Osteoblast (primary cell): ENCODE measurements at places on chromosomes 1 and 21. TPM values are rescaled to one million over a fixed set of nuclear protein-coding genes. Genes with fewer than 3 reads are reported as not detected.
A peak's percentile ranks its signal among the peaks of the same experiment; 100 is the strongest.

DNA sequence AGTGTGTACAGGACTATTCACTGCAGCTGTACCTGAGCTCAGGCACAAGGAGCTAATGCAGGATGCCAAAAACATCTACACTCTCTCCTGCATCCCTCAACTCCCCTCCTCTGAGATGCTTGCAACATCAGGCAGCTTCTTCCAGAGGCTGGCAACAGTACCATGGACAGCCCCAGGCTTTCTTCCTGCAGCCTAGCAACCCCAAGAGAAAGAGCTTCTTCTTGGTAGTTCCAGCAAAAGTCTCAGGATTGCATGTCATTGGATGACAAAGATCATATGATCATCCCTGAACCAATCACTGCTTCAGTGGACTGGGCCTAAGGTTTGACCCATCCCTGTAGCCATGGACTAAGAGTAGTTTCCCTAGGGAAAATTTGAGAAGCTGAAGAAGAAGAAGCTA is 46.7 kb downstream of the CAMK2N1 start:
- H3K27ac ChIP-seq, result no peak overlapping the region
- H3K4me1 ChIP-seq, result no peaks in the 10 kb centered on the region
- H3K27me3 ChIP-seq, result peaks cover 30% of the 10 kb centered on the region

DNA sequence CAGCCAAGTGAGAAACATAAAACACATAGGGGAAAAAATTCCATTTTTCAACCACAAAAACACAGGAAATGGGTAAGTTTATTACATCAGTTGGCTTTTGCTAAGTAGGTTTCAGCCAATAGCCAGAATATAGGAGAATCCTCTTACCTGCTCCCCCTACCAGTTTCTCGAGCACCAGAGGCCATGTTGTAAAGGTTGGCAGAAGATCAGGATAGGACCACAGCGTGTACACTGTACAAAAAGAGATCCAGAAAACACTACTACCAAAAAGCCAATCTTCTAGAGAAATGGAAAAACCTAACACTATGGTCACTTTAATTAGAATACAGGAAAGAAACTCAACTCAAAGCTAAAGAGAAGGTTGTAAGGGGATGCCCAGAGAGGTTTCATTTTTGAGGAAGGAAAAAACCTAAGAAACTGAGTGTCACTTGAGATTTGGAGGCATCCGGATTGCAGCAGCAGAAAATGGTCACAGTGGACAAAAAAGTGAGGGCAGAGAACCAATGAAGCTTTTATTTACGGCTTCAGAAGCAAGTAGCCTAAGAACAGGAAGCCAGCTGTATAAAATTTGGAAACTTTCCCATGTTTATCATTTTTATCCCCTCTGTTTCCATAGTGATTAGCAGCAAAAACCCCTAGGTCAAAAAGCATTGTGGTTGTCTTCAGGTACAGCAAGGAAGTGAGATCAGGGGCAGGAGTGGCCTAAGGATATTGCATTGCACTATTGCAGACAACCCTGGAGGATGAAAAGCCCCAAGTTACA is 2.9 kb downstream of the EIF2D start:
- H3K27ac ChIP-seq, result no peak overlapping the region
- DNase-seq, result no peak
- peaks cover 10% of the 10 kb centered on the region for H3K4me1 ChIP-seq
- H3K27me3 ChIP-seq, result no peaks in the 10 kb centered on the region

DNA sequence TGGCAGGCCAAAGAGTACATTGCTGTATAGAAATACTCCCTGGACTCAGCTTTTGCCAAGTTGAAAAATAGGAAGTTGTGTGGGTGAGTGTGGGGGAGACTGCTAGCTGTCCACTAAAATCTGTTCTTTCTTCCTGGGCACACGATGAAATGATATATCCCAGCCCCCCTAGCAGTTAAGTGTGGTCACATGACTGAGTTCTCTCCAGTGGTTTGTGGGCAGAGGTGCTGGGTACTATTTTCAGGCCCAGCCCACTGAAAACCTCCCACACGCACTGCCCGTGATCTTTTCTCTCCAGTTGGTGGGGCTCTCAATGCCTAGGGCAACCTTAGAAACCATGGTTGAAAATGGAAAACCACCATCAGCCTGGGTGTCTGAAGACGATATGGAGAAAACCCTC is 119.7 kb upstream of the LMO4 start:
- no peaks in the 10 kb centered on the region for H3K36me3 ChIP-seq
- DNase-seq, result no peak
- peaks cover 3% of the 10 kb centered on the region for H3K27me3 ChIP-seq
- peaks cover 10% of the 10 kb centered on the region for H3K4me1 ChIP-seq
- H3K4me3 ChIP-seq, result no peak overlapping the region

GRCh38 chr1:241413386-241413785 is 56.4 kb upstream of the RGS7 start:
- H3K4me1 ChIP-seq, result peaks cover 10% of the 10 kb centered on the region
- no peaks in the 10 kb centered on the region for H3K27me3 ChIP-seq
- H3K27ac ChIP-seq, result no peak overlapping the region
- DNase-seq, result peak; percentile 66
- H3K36me3 ChIP-seq, result no peaks in the 10 kb centered on the region

DNA sequence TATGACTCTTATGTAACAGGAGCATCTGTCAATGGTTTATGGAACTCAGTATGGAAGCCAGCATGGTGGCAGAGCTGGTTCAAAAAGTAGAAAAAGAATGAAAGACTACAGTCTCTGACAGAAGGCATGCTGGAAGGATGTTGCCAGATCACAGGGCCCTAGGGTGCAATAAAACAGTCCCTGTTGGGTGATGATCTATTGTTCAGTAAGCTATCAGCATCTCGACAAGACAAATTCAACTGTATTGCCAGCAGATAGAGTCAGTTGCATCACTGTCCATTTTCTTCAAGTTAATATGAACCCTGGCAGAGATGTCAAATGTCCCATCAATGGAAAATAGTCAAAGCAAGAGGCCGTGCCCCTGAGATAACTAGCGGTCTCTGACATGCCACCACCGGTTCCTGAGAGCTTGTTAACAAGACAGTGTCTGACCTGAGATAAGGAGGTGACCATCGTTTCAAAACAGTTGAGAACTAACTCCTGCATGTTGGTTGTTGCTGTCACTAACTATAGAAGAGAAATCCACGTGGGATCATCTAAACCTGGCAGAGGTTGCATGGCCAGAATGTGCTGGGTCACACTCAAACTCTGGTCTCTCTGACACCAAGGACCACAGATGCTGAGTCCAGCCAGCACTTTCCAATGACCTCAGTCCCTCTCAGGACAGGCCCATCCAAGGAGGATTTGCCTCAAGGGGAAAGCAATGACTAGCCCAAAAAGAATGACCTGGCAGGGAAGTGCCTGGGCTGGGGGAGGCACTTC is 125.9 kb downstream of the RIPK4 start:
- DNase-seq, result peak; percentile 87
- peak overlapping the region; percentile 98 for H3K27ac ChIP-seq
- peak overlapping the region; percentile 26 for H3K4me3 ChIP-seq

GRCh38 chr21:45306453-45306831 is 18.7 kb upstream of the POFUT2 start:
- peak overlapping the region; percentile 65 for H3K27ac ChIP-seq
- H3K36me3 ChIP-seq, result no peaks in the 10 kb centered on the region
- no peak overlapping the region for H3K4me3 ChIP-seq
- H3K27me3 ChIP-seq, result no peaks in the 10 kb centered on the region
- DNase-seq, result no peak

DNA sequence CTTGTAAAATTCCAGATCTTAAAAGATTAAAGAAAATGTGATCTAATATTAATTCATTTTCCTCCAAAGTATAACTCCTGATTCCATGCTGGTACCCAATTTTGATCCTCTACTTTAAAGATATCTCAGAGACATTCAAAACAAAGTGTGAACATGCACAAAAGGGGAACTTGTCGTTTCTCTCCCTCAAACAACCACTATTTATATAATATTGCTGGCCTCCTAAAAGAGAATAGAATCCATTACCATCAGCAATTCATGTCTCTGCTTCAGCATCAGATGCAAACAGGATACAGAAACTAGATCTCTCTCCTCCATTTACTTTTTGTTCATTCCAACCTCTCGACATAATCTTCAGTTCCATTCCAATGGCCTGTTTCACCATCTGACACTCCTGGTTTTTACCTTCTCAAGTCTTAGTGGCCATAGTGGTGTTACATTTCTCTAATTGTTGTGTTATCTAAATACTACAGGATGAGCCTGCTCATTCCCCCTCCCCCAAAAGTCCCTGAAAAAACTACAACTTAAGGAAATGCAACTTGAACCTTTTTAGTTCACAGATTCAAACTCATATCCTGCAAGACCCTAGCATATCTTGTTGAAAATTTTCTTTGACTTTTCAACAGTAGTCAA is 4.1 kb downstream of the NRIP1 start:
- H3K27me3 ChIP-seq, result no peaks in the 10 kb centered on the region
- peaks cover 52% of the 10 kb centered on the region for H3K4me1 ChIP-seq
- H3K36me3 ChIP-seq, result no peaks in the 10 kb centered on the region
- no peak for DNase-seq

DNA sequence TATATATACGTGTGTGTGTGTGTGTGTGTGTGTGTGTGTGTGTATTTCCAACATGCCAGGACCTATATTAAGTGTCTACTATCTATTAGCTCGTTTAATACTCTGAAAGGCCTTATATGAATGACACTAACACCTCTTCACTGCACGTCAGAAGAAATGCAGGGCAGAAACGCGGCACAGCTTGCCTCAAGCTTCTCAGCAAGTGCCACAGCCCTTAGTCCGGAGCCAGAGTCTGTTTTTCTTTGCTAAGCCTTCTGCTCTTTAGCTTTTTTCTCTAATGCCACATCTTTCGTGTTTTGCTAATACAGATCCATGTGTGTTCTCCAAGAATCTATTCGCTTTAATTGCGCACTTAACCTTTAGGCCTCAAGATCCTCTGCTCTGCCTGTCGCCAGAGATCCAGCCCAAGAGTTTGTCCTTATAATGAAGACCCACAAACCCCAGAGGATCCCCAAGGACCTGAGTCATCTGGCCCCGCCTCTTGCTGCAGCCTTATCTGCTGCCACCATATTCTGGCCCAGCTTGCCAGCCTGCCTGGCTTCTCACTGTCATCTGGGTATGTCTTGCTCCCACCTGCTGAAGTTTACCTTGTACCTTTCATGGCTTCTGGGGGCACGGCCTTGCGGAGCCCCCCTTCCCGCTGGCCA is 2.0 kb upstream of the TRIM58 start:
- DNase-seq, result no peak
- no peaks in the 10 kb centered on the region for H3K27me3 ChIP-seq
- H3K27ac ChIP-seq, result no peak overlapping the region
- H3K36me3 ChIP-seq, result no peaks in the 10 kb centered on the region

DNA sequence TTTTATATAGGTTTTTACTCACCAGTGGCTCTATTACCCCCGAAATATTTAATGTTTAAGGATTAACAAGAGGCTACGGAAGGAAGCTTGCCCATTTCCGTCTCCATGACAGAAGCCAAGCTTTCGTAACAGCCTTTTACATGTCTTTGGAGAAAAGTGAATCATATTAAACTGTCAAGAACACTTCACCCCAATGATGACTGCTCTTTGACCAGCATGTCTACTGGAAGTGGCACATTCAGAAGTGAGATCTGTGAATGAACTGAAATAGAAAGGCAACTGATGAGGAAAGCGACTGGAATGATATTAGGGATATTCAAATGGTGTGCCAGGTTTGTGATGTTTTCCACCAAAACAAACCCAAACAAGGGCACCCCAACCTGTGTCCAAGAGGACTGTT is 8.5 kb upstream of the PRDM15 start:
- no peak for DNase-seq
- peaks cover 4% of the 10 kb centered on the region for H3K36me3 ChIP-seq
- H3K4me1 ChIP-seq, result no peaks in the 10 kb centered on the region
- no peak overlapping the region for H3K27ac ChIP-seq

GRCh38 chr1:209546390-209547085 is 37.0 kb upstream of the CAMK1G start:
- H3K27ac ChIP-seq, result no peak overlapping the region
- no peaks in the 10 kb centered on the region for H3K4me1 ChIP-seq

- H3K4me1 ChIP-seq, result peaks cover 33% of the 10 kb centered on the region
- no peaks in the 10 kb centered on the region for H3K27me3 ChIP-seq
- H3K4me3 ChIP-seq, result peak overlapping the region; percentile 65
- no peak for DNase-seq
- H3K36me3 ChIP-seq, result peaks cover 12% of the 10 kb centered on the region
Observed at GRCh38 chr21:43728154-43728466, 9.2 kb downstream of the PDXK start.

- no peaks in the 10 kb centered on the region for H3K36me3 ChIP-seq
- no peak for DNase-seq
- no peak overlapping the region for H3K27ac ChIP-seq
- H3K4me3 ChIP-seq, result no peak overlapping the region
Observed at GRCh38 chr21:32089766-32090165, 189.1 kb downstream of the MIS18A start.

- no peak for DNase-seq
- no peaks in the 10 kb centered on the region for H3K36me3 ChIP-seq
- no peak overlapping the region for H3K4me3 ChIP-seq
- H3K27ac ChIP-seq, result no peak overlapping the region
- H3K4me1 ChIP-seq, result no peaks in the 10 kb centered on the region
Observed at GRCh38 chr21:39593522-39593921, 19.2 kb upstream of the B3GALT5 start.

DNA sequence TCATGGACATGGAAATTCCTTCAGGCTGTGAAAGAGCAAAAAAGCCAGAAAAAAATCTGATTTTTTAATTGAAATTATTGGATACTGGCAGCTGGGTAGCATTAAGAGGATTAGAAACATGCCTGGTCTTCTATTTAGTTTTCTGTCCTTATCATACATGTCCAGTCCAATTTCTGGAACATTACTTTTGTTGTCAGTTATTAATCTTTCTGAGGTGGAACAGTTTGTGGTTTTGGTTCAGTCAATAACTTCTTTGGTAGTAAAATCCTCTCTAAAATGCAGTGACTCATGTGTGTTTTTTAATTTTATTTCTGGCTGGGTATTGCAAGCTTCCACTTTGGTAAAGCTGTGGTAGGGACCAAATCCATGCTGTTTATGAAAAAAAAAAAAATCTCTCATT is 687.0 kb upstream of the ADGRL2 start:
- H3K36me3 ChIP-seq, result no peaks in the 10 kb centered on the region
- H3K27me3 ChIP-seq, result no peaks in the 10 kb centered on the region
- no peak overlapping the region for H3K4me3 ChIP-seq
- DNase-seq, result no peak
- no peak overlapping the region for H3K27ac ChIP-seq
- H3K4me1 ChIP-seq, result no peaks in the 10 kb centered on the region

- H3K27me3 ChIP-seq, result peaks cover 22% of the 10 kb centered on the region
- peak; percentile 88 for DNase-seq
- peaks cover 31% of the 10 kb centered on the region for H3K4me1 ChIP-seq
- no peak overlapping the region for H3K4me3 ChIP-seq
- no peak overlapping the region for H3K27ac ChIP-seq
Observed at GRCh38 chr1:17122521-17123164, 3.4 kb upstream of the PADI2 start.

GRCh38 chr1:218317061-218317460 is 28.1 kb upstream of the TGFB2 start:
- H3K27ac ChIP-seq, result no peak overlapping the region
- DNase-seq, result no peak
- H3K4me3 ChIP-seq, result no peak overlapping the region
- peaks cover 10% of the 10 kb centered on the region for H3K4me1 ChIP-seq

- no peak overlapping the region for H3K27ac ChIP-seq
- H3K27me3 ChIP-seq, result no peaks in the 10 kb centered on the region
- no peak overlapping the region for H3K4me3 ChIP-seq
Observed at GRCh38 chr1:197850042-197850441, 52.4 kb upstream of the C1orf53 start.

Gene TNFRSF18
- 0.29 TPM in 1 of 2 replicates, not detected in the other for total RNA-seq

Gene CHIT1
- total RNA-seq, result under 0.01 TPM in 1 of 2 replicates, not detected in the other

Gene C21orf58
- 2.2 and 3.2 TPM in 2 replicates for total RNA-seq

Gene PERM1
- not detected in 2 replicates for total RNA-seq

Gene SPATA46
- not detected in 2 replicates for total RNA-seq

Gene LCE1D
- total RNA-seq, result not detected in 2 replicates

Gene LRRC7
- under 0.01 TPM in 1 of 2 replicates, not detected in the other for total RNA-seq

Gene PTGS2
- 3.3 and 3.8 TPM in 2 replicates for total RNA-seq

Gene CLCA1
- total RNA-seq, result not detected in 2 replicates

Gene LAMB3
- total RNA-seq, result 5.4 and 9.7 TPM in 2 replicates

Gene CNIH3
- total RNA-seq, result 3.6 and 9.7 TPM in 2 replicates

Gene ARHGAP29
- total RNA-seq, result 13.3 and 17.0 TPM in 2 replicates

Gene SPATA6
- total RNA-seq, result 7.6 and 9.7 TPM in 2 replicates

Gene RCAN1
- 99.6 and 103 TPM in 2 replicates for total RNA-seq
